ENCODE measurements at places on chromosomes 3 and 15. TPM values are rescaled to one million over a fixed set of nuclear protein-coding genes. Genes with fewer than 3 reads are reported as not detected.

DNA sequence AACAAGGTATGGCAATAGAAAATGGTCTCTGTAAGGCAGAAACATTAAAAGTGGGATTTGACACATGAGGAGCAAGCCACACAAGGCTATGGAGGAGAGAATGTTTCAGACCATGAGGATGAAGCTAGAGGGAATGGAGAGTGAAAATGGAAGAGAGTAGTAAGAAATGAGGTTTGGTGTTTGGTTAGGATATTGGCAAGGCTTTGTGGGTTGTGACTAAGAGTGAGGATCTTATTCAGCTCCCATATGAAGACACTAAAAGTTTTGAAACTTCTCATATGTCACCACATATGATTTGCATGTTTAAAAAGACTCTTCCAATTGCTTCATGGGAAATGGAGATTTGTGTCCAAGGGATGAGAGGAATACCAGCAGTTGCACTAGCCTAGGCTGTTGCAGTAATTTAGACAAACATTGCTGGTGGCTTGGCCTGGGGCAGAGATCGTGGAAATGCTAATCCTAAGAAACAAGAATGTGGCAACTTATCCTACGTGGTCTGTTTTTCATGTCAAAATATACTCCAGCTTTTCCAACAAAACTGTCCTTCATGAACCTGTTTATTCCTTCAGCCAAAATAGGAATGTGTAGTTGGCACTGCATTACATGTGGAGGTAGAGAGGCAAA is 749.0 kb downstream of the PDCD6IP start:
- no peaks in the 10 kb centered on the region for H3K4me1 ChIP-seq
- no peaks in the 10 kb centered on the region for H3K36me3 ChIP-seq
- DNase-seq, result no peak
- H3K4me3 ChIP-seq, result no peak overlapping the region
- no peak overlapping the region for H3K27ac ChIP-seq
- H3K27me3 ChIP-seq, result no peaks in the 10 kb centered on the region

- H3K27me3 ChIP-seq, result no peaks in the 10 kb centered on the region
- no peak for DNase-seq
- H3K36me3 ChIP-seq, result no peaks in the 10 kb centered on the region
- H3K27ac ChIP-seq, result no peak overlapping the region
- no peaks in the 10 kb centered on the region for H3K4me1 ChIP-seq
Observed at GRCh38 chr15:94127006-94127405, 104.4 kb upstream of the MCTP2 start.

GRCh38 chr15:73330206-73331051 is 38.3 kb downstream of the HCN4 start:
- no peaks in the 10 kb centered on the region for H3K4me1 ChIP-seq
- no peaks in the 10 kb centered on the region for H3K36me3 ChIP-seq
- no peaks in the 10 kb centered on the region for H3K27me3 ChIP-seq

DNA sequence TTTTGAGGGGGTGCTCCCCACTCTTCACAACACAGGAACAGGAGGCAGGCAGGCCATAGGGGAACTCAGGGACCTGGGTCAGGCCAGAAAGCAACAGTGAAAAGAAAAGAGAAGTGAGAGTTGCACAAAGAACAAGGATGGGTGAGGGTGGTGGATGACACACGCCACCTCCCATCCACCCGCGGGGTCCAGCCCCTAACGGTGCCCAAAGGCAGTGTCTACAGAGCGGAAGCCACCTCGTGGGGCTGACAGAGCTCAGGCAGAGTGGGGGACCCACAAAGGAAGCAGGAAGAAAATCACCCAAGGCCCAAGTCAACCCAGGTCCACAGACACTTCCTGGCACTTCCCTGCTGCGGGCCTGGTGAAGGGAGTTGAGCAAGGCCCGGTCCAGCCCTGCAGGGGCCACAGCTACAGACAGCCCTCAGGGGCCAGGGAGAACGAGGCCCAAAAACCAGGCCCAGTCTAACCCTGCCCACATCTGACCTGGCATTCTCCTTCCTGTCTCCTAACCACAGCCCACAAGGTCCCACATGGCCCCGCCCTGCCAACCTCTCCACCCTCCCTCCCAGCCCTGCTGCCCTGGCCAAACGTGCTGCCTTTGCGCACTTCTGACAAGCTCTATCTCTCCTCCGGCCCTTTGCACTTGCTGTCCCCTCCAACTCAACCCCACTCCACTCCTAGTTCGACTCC is 5.9 kb downstream of the NUP210 start:
- H3K36me3 ChIP-seq, result no peaks in the 10 kb centered on the region
- no peaks in the 10 kb centered on the region for H3K4me1 ChIP-seq
- H3K27me3 ChIP-seq, result no peaks in the 10 kb centered on the region
- no peak overlapping the region for H3K4me3 ChIP-seq
- H3K27ac ChIP-seq, result no peak overlapping the region
- no peak for DNase-seq

DNA sequence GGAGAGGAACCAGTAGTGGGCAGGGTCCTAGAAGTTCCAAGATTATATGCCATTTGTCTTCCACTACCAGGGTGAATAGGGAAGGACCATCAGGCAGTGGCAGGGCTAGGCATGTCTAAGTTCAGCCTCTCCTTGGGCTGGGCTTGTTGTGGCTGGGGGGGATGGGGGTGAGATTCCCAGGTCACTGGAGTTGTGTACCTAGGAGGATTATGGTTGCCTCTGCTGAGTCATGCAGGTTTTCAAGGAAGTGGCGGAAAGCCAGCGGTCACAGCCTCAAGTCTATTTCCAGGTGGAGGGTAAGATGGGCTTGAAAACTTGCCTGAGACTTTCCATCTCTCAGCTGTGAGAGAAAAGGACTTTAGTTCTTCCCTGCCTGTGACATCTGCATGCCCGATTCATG is 1407.1 kb downstream of the SI start:
- H3K27ac ChIP-seq, result no peak overlapping the region
- DNase-seq, result no peak
- no peaks in the 10 kb centered on the region for H3K27me3 ChIP-seq
- no peaks in the 10 kb centered on the region for H3K4me1 ChIP-seq
- no peak overlapping the region for H3K4me3 ChIP-seq
- H3K36me3 ChIP-seq, result no peaks in the 10 kb centered on the region

DNA sequence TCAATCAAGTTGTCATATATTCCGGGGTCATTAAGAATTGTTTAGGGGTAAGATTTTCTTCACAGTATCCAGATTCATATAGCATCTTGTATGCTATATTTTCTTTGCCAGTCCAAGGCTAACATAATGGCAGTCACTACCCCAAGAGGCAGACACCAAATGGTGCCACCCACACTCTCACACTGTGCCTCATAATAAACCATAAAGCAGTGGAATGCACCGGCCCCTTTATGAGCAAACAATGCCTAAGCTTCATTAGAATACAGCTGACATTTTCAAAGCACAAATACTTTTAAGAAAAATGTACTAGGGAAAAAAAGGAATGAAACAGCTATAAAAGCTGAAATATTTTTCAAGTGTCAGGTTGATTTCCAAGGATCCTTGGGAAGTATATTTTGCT is 121.6 kb downstream of the TFDP2 start:
- no peaks in the 10 kb centered on the region for H3K36me3 ChIP-seq
- no peaks in the 10 kb centered on the region for H3K27me3 ChIP-seq
- peaks cover 14% of the 10 kb centered on the region for H3K4me1 ChIP-seq
- H3K27ac ChIP-seq, result peak overlapping the region; percentile 50

The TRANK1 gene
- total RNA-seq, result 4.3 TPM

The RLBP1 gene
- not detected for total RNA-seq

DNA sequence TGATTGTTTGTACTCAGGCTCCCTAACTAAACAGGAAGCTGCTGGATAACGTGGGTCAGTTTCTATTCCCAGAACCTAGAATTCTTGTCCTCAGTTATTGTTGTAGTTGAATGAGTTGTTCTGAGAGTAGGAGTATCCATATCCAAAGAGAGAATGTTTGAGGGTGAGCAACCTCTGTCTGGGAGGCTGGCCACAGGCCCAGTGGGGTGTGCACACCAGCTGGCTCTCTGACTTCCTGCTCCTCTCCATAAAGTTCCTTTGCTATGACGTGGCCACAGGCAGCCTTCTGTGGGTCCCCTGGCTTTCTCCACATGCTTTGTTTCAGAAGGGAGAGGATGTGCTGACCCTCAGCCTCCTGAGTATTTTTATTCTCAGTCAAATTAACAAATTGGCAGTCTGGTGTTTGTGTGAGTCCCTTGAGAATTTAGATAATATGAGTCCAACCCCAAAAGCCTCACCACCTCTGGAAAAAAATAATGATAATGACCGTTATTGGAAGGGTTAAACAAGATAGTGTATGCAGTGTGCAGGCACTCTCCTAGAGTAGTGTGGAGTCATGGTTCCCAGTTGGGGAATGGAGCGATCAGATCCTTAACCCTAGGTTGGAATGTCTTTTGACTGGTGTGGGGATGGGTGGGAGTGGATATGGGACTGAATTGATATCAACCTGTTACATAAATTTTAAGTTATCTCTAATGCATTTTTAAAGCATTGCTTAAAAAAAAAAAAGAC is 47.6 kb upstream of the MED12L start:
- no peak overlapping the region for H3K27ac ChIP-seq
- H3K4me3 ChIP-seq, result no peak overlapping the region
- H3K4me1 ChIP-seq, result no peaks in the 10 kb centered on the region
- H3K27me3 ChIP-seq, result no peaks in the 10 kb centered on the region
- H3K36me3 ChIP-seq, result no peaks in the 10 kb centered on the region
- no peak for DNase-seq

DNA sequence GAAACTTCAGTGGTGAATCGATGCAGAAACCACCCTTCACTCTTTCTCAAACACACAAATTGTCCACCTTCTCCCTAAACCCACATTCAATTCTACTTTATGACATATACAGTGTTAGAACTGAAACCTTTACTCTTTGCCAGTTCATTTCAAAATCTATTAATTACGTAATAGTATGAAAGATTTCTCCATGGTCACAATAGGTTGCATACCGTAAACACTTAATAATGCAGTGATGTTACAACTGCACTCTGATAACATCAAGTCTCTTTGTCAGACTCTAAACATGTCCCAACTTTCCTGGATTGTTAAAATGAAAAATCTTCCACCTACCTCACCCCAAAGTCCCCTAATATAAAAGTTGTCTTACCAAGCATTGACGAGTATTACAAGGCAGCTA is 111.8 kb upstream of the PROK2 start:
- H3K27me3 ChIP-seq, result no peaks in the 10 kb centered on the region
- DNase-seq, result no peak
- no peaks in the 10 kb centered on the region for H3K4me1 ChIP-seq

- no peaks in the 10 kb centered on the region for H3K36me3 ChIP-seq
- no peaks in the 10 kb centered on the region for H3K27me3 ChIP-seq
- no peaks in the 10 kb centered on the region for H3K4me1 ChIP-seq
Observed at GRCh38 chr3:116678853-116679252, 30.7 kb upstream of the TUSC7 start.

- H3K36me3 ChIP-seq, result no peaks in the 10 kb centered on the region
- no peaks in the 10 kb centered on the region for H3K4me1 ChIP-seq
- H3K4me3 ChIP-seq, result no peak overlapping the region
- no peak for DNase-seq
- no peaks in the 10 kb centered on the region for H3K27me3 ChIP-seq
Observed at GRCh38 chr3:138640537-138640936, 32.0 kb downstream of the FAIM start.

DNA sequence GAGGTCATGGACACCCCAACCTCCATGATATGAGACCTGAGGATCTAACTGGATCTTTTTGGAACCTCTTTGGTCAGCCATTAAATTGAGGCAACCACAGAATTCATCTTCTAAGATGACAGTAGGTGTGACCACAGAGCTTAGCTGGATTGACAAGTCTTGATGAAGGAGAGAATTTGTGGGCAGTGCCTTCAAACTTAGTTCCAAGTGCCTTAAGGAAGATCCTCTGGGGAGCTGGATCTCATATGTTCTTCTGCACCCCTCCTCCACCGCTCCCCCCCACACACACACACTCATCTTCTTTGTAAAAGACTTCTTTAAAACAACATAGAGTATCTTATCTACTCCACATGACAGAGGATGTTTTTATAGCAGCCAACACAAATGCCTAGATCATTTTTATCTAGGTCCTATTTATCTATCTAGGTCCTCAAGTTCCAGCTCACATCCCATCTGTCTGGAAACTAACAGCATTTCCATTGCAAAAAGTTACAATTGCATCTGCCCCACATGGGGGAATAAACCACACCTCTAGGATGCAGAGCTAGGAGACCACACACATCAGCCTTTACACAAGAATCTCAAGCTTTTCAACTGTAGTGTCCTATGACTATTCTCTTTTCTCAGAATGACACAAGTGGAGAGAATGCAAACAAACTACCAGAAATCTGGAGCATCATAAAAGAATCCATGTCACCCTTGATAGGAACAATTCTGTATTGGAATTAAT is 37.4 kb downstream of the WWTR1 start:
- no peaks in the 10 kb centered on the region for H3K36me3 ChIP-seq
- no peak overlapping the region for H3K4me3 ChIP-seq
- no peak for DNase-seq

GRCh38 chr3:150737874-150738679 is 24.9 kb downstream of the SIAH2 start:
- peaks cover 41% of the 10 kb centered on the region for H3K4me1 ChIP-seq
- H3K27me3 ChIP-seq, result no peaks in the 10 kb centered on the region
- H3K4me3 ChIP-seq, result no peak overlapping the region
- no peak for DNase-seq
- peak overlapping the region; percentile 56 for H3K27ac ChIP-seq
- H3K36me3 ChIP-seq, result no peaks in the 10 kb centered on the region

DNA sequence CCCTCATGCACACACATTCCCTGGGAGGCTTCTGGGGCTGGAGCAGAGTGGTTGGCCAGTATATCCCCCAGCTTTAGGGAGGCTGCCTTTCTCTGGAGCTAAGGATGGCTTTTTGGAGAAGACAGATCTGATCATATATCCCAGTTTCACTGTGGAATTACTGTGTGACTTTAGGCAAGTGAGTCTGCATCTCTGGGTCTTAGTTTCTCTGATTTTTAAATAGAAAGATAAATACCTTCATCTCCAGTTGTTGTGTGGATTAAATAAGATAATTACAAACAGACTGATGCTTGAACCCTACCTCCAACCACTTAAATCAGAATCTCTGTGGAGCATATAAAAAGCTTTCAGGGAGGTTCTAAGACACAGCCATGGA is 11.1 kb upstream of the WNT7A start:
- no peak overlapping the region for H3K4me3 ChIP-seq
- H3K4me1 ChIP-seq, result no peaks in the 10 kb centered on the region
- H3K27me3 ChIP-seq, result no peaks in the 10 kb centered on the region
- no peak for DNase-seq

- H3K27me3 ChIP-seq, result no peaks in the 10 kb centered on the region
- H3K4me1 ChIP-seq, result no peaks in the 10 kb centered on the region
- H3K27ac ChIP-seq, result no peak overlapping the region
- H3K36me3 ChIP-seq, result no peaks in the 10 kb centered on the region
- no peak overlapping the region for H3K4me3 ChIP-seq
- no peak for DNase-seq
Observed at GRCh38 chr3:116441652-116442051, 3.6 kb downstream of the LSAMP start.

- H3K27me3 ChIP-seq, result no peaks in the 10 kb centered on the region
- H3K4me3 ChIP-seq, result no peak overlapping the region
- no peak overlapping the region for H3K27ac ChIP-seq
- H3K36me3 ChIP-seq, result no peaks in the 10 kb centered on the region
Observed at GRCh38 chr3:62688050-62688449, 187.2 kb downstream of the CADPS start.

The ZCWPW2 gene
- total RNA-seq, result 0.18 TPM

GRCh38 chr3:107446706-107447105 is 69.5 kb downstream of the CCDC54 start:
- H3K27ac ChIP-seq, result no peak overlapping the region
- H3K27me3 ChIP-seq, result no peaks in the 10 kb centered on the region
- H3K36me3 ChIP-seq, result no peaks in the 10 kb centered on the region
- DNase-seq, result no peak
- no peaks in the 10 kb centered on the region for H3K4me1 ChIP-seq
- H3K4me3 ChIP-seq, result no peak overlapping the region

The ECE2 gene
- total RNA-seq, result not detected

All from Caco-2 (cell line).